ENCODE measurements at places on chromosomes 12 and 14.
A peak's percentile ranks its signal among the peaks of the same experiment; 100 is the strongest.

DNA sequence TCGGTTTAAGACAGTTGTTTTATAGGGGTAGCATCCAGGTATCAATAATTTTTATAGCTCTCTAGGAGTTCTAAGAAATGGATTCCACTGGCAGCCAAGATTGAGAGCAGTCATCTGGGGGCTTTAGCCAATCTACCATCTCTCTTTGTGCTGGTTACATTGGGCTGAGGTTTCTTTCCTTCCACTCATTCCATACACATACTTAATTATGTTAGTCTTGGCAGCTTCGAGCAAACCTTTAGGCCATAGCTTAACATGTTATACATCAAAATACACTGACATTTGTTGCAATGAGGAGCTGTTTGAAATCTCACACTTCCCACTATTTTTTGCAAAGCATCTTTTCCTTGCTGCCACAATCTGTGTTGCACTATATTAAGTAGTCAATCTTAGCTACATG is 63.1 kb downstream of the ARMH4 start:
- DNase-seq: no peak

DNA sequence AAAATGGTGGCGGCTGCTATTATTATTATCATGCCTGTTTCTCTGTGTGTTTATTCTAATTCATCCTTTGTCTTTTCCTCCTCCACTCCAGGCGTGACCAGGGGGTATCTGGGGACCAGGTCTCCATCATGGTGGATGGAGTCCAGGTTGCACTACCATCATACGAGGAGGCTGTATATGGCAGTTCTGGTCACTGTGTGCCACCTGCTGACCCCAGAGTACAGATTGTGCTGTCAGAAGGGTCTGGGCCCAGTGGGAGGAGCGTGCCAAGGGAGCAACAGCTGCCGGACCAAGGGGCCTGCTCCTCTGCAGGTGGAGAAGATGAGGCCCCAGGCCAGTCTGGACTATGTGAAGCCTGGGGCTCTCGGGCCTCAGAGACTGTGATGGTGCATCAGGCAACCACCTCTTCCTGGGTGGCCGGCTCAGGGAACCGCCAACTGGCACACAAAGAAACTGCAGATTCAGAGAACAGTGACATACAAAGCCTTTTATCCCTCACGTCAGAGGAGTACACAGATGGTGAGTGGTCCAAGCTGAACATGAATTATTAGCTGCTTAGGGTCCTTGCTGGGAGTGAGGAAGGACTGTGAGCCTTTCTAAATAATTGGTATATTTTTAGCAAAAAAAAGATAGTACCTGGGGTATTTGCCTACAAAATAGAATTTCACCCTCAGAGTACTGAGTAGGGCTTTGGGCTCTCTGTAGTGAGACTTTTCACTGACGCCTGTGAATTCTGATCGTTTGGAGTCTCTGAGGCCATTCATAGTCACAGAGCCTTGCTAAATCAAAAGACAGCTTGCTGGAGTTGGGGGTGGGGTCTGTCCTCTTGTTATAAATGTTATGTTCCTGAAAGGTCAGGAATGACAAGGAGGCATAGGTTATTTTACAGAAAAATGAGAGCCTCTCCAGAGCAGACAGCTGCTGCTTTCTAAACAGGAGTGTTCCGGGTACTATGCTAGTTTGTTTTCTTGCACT is 58.1 kb upstream of the SRSF5 start:
- no peak for DNase-seq

- DNase-seq: no peak
These were observed 75.6 kb upstream of the DACT1 start for GRCh38 chr14:58562141-58562540.

DNA sequence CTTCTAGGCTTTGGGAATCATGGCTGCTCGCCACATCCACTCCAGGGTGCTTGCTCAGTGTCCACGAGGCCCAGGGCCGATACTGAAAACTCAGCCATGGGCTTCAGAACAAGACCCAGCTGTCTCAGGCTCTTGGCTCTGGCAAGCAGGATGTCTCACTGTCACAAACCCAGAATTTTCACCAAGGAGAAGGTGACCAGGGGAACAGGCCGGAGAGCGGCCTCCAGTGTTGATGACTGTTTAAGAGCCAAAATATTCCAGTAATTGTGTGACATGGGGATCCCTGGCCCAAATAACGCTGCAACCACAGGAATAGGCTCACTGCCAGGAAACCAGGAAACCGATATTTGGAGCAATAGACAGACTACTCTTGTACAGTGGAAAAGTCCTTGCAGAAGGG is 9.8 kb upstream of the SERPINA5 start:
- peak; percentile 15 for DNase-seq

GRCh38 chr14:64520699-64521098 is 16.1 kb downstream of the ZBTB1 start:
- no peak for DNase-seq

GRCh38 chr14:104295681-104296387 is 157.4 kb downstream of the KIF26A start:
- no peak for DNase-seq

GRCh38 chr12:13702381-13702780 is 279.0 kb downstream of the GRIN2B start:
- no peak for DNase-seq

GRCh38 chr14:103273145-103273744 is 60.8 kb upstream of the EIF5 start:
- DNase-seq: no peak

DNA sequence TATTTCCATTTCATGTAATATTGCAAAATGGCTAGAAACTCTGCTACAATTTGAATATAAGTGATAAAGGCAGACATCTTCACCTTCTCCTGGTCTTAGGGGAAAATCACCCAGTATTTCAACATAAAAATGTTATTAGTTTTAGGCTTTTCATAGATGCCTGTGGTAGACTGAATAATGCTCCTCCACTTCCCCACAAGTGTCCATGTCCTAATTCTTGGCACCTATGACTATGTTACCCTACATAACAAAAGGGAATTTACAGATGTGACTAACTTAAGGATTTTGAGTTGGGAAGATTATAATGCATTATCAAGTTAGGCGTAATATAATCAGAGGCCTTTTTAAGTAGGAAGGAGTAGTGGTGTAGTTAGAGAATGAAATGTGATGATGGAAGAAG is 196.4 kb downstream of the TMTC3 start:
- DNase-seq: no peak

DNA sequence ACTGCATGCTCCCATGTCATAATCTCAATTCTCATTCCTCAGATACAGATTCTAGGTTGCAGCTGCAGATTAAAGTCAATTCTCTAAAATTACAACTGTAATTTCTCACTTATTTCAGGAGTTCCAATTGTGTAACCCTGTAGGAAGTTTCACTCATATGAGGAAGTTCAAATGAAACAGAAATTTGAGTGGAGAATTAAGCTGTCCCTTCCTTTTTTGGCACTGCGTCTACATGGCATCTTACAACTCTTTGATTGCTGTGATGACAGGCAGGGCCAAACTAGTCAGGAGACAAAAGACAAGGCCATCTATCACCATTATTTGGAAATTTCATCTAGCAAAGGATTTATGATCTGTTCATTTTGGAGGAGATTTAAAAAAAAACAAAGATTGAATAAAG is 13.3 kb upstream of the GRIP1 start:
- DNase-seq: no peak

DNA sequence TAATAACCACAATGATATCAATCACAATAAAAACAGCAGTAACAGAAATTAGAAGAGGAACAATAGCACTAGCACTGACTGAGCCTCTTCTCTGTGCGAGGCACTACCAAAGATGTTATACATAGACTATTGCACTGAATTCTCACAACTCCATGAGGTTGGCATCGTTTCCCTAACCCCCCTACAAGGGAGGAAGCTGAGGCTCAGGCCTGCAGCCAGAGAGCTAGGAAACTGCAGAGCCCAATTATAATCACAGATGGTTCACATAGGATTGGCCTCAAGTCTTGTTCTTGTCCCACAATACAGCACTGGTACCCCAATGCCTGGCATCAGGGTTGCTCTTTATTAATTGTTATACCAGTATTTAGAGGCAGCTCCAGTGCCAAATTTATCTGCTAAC is 278.0 kb downstream of the CEP128 start:
- DNase-seq: no peak

DNA sequence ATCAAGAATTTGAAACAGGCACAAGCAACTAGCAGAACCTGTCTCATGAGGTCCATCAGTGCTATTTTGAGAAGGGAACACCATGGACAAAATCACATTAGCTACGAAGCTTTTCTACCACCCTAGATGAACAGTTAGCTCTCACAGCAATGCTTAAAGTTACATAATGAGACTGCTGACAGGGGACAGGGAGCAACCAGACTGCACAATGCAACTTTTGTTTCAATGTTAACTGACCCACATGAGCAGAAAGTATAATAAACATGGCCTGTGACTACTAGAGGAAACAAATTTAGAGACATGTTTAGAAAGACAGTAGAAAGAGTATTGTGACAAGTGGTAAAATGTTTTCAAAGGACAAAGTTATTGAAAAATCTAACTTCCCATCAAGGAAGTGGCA is 282.8 kb downstream of the CEP128 start:
- no peak for DNase-seq

DNA sequence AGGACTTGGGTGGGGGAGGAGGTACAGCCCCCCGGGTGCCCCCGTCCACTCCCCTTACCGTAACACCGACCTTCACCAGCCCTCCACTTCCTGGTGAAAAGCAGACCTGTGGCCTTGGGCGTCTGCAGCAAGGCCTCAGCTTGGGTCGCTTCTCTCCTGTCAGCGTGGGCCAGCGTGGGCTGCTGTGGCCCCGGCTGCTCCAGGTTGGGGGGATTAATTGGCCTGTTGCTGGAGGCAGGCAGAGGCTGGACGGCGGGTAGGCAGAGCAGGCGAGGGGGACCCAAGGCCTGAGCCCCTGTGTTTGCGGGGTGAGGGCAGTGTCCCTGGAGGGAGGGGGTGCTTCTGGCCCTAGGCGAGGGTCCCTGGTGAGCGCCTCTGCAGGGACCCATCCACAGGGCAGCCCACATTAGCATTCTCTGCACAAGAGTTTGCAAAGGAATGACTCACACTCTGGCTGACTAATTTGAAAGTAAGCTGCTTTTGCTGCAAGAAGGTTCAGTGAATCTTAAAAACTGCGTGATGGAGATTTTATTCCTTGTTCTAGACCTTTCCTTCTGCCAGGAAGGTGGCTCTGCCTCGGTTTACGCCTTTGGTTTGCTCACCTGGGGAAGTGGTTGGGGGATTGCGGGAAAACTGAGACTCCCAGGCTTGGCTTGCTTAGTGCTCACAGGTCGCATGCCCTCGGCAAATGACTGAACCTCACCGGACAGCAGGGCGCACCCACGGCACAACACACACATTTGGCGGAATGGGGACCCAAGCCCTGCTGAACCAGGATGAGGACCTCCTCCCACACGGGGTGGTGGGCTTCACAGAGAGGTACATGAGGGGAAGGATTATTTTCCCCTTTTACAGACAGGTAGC is 37.9 kb upstream of the DLK1 start:
- DNase-seq: no peak

DNA sequence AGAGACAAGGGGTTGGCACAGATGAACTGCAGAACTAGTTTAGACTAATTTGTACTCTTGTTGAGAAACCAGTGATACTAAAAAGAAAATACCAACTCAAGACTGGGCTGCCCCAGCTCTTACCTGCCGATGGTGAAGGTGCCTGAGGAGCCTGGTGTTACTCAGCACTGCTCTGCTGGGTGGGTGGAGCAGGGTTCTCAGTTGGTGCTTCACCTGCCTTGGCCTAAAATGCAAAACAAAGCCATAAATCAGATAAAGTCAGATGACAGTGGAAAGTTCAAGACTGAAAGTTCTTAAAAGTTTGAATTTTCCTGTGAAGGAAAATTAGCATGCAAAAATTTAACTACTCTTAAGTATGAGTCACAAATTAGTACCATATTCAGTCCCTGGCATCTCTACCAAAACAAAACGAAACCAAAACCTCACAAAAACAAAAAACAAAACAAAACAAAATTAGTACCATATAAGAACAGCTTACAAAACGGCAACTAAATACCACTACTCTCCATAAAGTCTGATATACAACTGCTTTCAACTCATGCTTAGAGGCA is 21.9 kb downstream of the YBX3 start:
- no peak for DNase-seq

DNA sequence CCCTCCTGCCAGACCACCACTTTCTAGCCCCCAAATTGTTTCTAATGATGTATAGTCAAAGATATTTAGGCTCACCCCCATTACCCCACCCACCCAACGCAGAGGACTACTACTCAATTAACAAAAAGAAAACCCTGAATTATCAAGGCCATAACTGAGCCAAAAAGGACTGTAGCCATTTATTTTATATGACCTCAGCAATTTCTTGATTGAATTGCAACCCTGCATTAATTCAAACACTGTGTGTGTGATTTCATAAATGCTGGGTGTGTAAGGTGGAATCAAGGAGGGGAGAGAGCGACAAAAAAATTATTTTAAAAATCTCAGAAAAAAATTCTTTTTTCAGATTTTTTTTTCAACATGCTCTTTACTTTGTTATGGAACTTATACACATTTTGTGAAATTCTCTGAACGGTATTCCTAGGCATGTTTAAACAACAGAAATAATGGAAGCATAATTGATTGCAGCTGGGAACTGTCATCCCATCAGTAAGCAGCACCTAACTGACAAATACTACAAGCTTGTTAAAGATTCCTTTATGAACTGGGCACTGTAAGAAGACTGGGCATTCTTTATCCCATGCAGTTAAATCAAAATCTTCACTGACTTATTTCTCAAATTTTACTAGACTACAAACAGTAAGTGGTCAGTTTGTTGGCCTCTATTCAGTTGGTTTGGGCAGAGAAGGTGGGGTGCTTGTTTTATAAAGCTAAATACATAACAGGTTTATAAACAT is 179.1 kb downstream of the SOX5 start:
- DNase-seq: no peak

GRCh38 chr14:74685056-74685455 is 27.8 kb downstream of the AREL1 start:
- no peak for DNase-seq

DNA sequence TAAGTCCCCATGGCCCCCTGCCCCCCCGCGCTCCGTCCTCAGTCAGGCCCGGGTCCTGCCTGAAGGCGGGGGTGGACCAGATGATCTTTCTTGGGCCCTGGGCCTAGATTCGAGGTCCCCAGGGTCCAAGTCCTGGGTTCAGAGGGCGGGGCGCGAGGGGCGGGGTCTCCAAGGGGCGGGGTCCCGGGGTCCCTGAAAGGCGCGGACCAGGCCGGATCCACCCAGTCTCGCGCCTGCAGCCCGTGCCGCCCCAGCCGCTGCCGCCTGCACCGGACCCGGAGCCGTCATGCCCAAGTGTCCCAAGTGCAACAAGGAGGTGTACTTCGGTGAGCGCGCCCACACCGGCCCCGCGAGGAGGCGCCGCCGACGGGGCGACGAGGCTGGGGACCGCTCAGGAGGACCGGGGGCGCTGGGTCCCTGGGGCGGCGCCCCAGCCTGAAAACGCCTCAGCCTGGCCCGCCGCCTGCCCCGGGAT is 325 bp downstream of the CRIP1 start:
- DNase-seq: no peak

All from omental fat pad (tissue), 4 donors.